Epithelial cell of alveolus of lung (primary cell): ENCODE measurements at places on chromosomes 13 and 19. TPM values are rescaled to one million over a fixed set of nuclear protein-coding genes. Genes with fewer than 3 reads are reported as not detected.

The KIR2DL1 gene
- not detected in 2 replicates for total RNA-seq

The GRK1 gene
- total RNA-seq = not detected in 2 replicates

The LRRC8E gene
- 3.5 and 5.7 TPM in 2 replicates for total RNA-seq

The CPT1C gene
- total RNA-seq = 15.8 and 50.0 TPM in 2 replicates

The SIGLEC14 gene
- total RNA-seq = 0.13 TPM in 1 of 2 replicates, not detected in the other

The OLFM4 gene
- total RNA-seq = not detected in 2 replicates

The CYP4F22 gene
- total RNA-seq = not detected in 2 replicates

The SPINT2 gene
- 7.2 and 41.9 TPM in 2 replicates for total RNA-seq

The FARP1 gene
- total RNA-seq = 47.7 and 56.7 TPM in 2 replicates

The CXCL17 gene
- total RNA-seq = not detected in 2 replicates

The LRRC63 gene
- not detected in 2 replicates for total RNA-seq

The CCDC194 gene
- not detected in 2 replicates for total RNA-seq

The ZNF208 gene
- not detected in 2 replicates for total RNA-seq

The COL5A3 gene
- 7.7 and 8.4 TPM in 2 replicates for total RNA-seq

The CCDC8 gene
- total RNA-seq = 26.4 and 42.2 TPM in 2 replicates
